ENCODE measurements at places on chromosomes 5 and 9.

- DNase-seq = no peak
Measured at GRCh38 chr5:141992349-141992963, 20.4 kb downstream of the GNPDA1 start.

DNA sequence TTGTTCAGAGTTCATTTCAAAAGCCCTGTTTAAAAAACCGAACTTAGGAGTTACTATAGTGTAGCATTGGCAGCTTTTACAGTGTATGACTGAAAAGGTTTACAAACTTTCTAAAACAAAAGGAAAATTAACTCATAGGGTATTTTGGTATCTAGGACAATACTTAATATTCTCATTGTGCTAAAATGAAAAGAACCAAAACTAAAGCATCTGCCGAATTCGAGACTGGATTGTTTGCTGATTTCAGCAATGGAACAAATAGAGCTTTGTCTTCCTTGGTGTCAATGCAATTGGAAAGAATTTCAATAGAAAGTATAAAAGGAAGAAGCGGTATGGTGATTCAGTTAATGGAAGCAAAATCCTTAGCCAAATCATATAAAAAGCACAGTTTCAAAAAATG lies 254.1 kb downstream of the SLF1 start:
- no peak for DNase-seq

DNA sequence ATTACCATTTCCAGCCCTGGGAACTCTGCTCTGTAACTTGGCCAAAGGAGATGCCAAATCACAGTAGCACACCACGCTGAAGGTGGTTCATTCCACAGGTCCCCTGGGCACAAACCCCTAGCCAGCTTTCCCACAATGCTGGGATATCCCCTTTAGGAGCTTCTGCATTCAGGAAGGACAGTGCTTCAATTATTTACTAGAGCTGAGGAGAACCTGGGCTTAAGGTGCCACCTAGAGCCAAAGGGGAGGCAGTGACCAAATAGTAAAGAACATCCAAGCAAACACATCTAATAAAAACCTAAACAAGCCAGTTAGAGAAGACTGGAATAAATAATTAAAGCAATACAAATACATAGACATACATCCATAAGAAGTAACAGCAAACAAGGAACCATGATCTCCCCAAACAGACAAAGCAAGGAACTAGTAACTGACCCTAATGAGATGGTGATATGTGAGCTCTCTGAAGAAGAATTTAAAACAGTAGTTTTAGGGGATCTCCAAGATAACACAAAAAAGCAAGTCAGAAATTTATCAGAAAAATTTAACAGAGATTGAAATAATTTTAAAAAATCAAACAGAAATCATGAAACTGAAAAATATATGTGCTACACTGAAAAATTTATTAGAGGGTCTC lies 14.6 kb downstream of the KIF4B start:
- no peak for DNase-seq

DNA sequence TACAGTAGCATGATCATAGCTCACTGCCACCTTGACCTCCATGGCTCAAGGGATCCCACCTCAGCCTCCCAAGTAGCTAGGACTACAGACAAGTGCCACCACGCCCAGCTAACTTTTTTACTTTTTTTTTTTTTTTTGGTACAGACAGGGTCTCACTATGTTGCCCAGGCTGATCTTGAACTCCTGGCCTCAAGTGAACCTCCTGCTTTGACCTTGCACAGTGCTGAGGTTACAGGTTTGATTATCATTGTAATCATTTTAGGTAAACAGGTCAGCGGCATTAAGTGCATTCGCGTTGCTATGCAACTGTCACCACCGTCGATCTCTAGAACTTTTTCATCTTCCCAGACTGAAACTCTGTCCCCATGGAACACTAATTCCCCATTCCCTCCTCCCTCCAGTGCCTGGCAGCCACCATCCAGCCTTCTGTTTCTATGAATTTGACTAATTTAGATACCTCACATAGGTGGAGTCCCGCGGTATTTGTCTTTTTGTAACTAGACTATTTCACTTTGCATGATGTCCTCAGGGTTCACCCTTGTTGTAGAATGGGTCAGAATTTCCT lies 5.8 kb upstream of the CARD19 start:
- no peak for DNase-seq

DNA sequence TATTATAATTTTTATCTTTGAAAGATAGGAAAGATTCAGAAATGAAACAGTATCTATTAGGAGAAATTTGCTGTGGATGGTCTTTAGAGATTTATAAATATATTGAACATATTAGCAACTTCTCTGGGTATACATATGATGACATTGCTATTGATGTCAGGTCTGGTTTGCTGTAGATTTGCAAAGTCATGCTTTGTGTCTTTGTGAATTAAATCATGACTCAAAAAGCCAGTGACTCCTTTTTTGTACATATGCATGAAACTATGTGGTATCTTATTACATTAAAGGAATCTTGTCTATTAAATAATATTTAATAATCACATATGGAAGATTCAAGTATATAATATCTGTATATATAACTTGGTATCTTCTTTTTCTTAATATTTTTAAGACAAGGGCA lies 141.9 kb downstream of the ST8SIA4 start:
- DNase-seq = no peak

DNA sequence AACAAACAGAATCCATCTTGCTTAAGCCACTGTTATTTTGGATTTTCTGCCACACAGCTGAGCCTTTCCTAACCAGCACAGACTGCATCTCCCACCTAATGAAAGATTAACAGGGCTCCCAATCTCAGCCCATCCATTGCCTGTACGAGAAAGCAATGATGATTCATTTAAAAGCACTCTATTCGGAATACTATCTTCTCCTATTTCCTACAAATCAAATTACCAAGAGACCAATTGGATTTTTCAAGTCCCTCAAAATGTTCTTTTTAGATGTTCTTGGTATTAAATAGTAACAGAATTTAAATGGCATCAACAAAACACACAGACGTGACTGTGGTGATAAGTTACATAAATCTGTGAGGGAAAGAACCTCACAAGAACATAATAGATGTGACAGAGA lies 324.1 kb downstream of the AGTPBP1 start:
- no peak for DNase-seq

GRCh38 chr5:54775645-54776044 lies 209.7 kb downstream of the ESM1 start:
- no peak for DNase-seq

GRCh38 chr5:9787861-9788600 lies 157.9 kb upstream of the TAS2R1 start:
- no peak for DNase-seq

All from esophagus muscularis mucosa (tissue), 4 donors.